Fibroblast of skin of abdomen (primary cell): ENCODE measurements at places on chromosomes 11 and 22.

DNA sequence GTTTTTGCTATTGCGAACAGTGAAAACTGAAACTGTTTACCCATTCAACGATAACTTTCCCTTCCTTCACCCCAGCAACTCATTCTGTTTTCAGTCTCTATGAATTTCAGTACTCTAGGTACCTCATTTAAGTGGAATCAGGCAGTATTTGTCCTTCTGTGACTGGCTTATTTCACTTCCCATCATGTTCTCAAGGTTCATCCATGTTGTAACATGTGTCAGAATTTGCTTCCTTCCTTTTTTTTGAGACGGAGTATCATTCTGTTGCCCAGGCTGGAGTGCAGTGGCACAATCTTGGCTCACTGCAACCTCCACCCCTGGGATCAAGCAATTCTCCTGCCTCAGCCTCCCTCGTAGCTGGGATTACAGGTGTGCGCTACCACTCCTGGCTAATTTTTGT lies 23.7 kb downstream of the HTR3B start:
- DNase-seq: no peak

DNA sequence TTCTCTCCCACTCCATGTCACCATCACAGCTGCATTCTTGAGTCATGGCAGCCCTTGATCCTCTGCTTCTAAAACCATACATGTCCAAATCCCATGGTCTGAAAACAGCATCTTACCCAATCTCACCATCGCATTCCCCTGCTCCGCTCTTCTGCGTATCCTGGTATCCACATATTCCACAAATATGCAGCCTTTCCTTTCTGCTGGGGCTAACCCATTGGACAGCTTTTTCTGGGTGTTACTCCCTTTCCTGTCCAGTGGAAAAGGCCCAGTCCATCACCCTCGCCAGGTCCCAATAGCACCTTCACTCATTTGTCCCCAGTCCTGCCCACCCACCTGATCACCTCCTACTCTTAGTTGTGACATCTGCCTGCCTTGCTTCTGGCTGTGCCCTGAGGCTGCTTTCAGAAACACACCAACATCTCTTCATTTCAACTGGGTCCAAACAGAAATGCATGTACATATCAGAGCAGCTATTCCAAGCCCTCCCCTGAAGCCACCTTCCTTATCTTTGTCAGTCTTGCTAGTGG lies 237.6 kb upstream of the TBCEL start:
- DNase-seq: no peak

GRCh38 chr11:15141381-15141780 lies 26.7 kb downstream of the INSC start:
- no peak for DNase-seq

- DNase-seq: no peak
Observed at GRCh38 chr11:69380451-69380901, 86.5 kb downstream of the MYEOV start.

- no peak for DNase-seq
Observed at GRCh38 chr11:17333799-17334586, 17.6 kb upstream of the NCR3LG1 start.

DNA sequence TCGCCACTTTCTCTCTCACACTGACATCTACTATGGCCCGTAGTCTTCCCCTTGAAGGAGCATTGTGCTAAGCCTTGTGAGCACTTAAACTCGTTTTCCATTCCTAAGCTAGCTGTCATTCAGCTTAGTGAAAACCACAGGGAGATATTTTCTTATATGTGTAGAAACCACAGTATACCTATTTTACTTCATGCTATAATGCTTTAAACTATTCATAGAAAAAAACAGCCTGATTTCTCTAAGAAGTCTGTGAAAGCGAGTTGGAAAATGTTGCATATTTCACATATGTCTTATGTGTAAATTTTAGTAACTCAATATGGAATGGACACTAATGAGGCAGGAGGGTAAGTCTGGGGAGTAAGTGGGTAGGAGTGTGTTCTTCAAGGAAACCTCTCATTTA lies 194.3 kb upstream of the CTSC start:
- peak; percentile 81 for DNase-seq

GRCh38 chr11:43537833-43538615 lies 142.5 kb upstream of the HSD17B12 start:
- DNase-seq: no peak

DNA sequence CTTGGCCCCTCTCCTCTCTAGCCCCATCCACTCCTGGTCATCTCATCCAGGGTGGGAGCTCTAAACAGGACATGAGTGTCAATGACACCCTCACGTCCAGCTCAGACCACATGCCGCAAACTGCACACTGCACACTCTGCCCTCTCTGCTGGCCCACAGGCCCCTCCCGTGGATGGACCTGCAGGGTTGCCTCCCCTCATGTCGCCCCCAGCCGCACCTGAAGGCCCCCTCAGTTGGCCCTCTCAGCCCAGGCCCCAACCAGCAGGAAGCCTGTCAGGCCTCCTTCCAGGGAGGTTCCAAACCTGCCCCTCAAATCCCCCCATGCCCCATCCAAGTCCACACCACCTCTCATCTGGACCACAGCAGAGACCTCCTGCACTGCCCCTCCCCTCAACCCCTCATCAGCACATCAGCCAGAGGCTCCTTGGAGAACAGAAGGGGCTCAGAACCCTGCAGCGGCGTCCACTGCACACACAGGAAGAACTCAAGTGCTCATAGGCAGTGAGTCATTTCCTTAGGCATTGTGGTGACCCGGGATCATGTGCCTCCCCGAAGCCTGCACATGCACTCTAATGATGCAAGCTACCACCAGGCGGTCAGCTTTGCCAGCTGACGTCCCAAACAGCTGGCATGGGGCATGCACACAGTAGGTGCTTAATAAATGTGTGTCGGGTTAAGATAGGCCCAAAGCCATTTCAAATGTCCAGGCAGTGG lies 12.9 kb upstream of the CDKN1C start:
- peak; percentile 87 for DNase-seq

- DNase-seq: no peak
Observed at GRCh38 chr22:49887702-49888101, 30.5 kb downstream of the ALG12 start.

- peak; percentile 57 for DNase-seq
Observed at GRCh38 chr22:40922484-40923303, 28.5 kb upstream of the RBX1 start.

DNA sequence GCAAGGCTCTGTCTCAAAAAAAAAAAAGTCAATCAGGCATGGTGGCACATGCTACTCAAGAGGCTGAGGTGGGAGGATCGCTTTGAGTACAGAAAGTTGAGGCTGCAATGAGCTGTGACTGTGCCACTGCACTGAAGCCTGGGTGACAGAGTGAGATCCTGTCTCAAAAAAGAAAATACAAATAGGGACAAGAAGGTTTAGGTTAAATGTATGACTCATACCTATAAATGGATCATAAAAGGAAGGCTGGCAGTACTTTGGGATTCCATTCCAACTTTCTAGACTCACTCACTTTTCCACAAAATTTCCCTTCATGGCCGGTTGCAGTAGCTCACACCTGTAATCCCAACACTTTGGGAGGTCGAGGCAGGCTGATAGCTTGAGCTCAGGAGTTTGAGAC lies 25.6 kb upstream of the OSBP start:
- DNase-seq: no peak

- no peak for DNase-seq
Observed at GRCh38 chr22:19599626-19600243, 75.5 kb upstream of the CLDN5 start.
